ENCODE measurements at places on chromosomes 2 and 18.
A peak's percentile ranks its signal among the peaks of the same experiment; 100 is the strongest.

DNA sequence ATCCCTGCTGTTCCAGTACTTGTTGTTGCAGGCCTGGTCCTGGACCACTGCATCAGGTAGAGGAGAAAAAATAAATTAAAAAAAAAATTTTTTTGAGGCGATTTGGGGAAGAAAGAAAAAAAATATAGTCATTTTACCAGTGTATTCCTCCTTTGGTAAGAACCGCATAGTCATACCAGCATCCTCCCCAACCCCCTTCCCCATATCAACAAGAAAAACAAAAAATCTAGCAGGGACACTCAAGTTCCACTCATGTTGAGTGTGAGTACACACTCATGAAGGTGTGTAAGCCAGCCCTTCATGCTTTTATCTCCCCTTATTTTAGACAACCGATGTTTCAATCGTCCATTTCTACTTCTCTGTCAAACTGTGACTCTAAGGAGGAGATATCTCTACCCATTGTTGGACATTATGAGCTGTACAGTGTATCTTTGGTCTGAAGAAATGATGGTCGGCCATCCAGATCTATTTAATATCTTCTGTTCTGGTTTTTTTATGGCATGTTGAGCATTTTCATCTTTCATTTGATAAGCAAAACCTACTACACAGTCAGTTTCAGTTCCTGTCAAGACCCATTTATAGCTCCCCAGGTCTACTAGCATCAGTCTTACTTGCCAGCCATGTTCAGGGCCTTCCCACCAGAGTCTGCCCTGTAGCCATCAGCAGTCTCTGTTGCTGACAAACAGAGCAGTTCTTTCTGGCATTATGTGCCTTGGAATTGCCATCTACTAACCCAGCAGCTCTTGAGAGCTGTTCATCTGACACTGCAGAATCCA lies 20.0 kb downstream of the ELP2 start:
- no peak for DNase-seq

DNA sequence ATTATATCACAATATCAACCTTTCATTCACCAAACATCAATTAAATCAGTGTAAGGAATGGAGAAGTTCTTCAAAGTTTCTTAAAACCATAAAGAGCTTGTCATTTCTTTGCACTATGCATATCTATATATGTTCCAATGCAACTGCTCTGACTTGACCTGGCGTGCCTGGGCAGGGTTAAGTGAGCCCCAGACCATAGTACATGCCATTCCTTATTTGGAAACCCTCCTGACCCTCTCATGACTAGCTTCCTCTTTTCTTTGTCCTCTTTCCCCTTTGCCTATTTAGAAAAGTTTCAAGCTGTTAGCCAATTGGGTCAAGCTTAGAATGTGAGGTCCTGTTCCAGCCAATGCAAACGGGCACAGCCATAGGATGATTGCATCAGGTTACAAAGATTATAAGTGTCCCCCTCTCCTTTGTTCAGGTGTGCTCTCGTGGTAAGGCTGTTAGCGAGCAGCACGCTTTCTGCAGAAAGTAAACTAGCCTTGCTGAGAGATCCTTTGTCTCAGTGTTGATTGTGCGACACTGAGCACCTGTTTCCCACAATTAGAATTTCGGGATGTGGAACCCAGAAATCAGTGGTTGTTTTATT lies 78.2 kb upstream of the UXS1 start:
- no peak for DNase-seq

DNA sequence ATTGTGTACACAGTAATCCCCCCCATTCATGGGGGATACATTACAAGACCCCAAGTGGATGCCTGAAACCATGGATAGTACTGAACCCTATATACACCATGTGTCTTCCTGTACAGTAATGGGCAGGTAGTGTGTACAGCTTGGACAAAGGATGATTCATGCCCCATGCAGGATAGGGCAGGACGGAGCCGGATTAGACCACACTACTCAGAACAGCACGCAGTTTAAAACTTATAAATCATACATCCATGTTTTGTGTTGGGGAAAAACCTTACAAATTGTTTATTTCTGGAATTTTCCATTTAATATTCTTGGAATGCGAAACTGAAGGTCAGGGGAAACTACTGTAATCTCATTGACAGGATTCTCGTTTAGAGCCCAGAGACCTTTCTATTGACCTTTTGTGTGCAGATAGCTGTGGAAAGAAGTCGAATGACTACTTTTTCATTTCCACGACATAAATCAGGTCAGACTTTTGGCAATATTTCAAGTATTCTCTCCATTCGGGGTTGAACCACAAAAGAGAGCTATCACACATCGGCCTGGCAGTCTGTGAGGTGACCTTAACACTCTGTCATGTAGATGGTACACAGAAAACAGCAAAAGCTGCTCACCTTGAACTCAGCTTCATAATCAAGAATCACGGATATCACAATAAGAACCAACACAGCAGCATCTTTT lies 9.9 kb upstream of the YPEL5 start:
- peak; percentile 20 for DNase-seq

- DNase-seq, result no peak
These were observed 85.2 kb upstream of the ITGA4 start for GRCh38 chr2:181371782-181372645.

- peak; percentile 23 for DNase-seq
These were observed 43.9 kb upstream of the NEMP2 start for GRCh38 chr2:190578158-190579057.

DNA sequence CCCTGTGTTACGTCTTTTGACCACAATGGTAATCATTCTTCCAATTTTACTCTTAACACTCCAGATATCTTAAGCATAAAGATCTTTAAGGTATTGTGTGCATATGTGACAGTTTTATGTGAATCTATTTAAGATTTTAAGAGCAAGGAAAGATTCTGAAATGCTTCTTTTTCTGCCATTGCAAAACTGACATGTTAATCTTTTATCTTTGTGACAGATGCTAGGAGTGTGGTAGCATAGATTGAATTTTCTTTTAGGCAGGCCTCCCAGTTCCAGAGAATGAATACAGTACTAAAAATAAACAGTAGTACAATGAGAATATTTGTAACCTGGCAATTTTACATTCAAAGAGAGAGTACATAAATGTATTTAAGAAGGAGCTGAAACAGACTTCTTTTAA lies 232.5 kb upstream of the ZSWIM2 start:
- DNase-seq, result no peak

All from iris pigment epithelial cell (primary cell).